CD14-positive monocyte (primary cell): ENCODE measurements at places on chromosomes 5 and 9. TPM values are rescaled to one million over a fixed set of nuclear protein-coding genes. Genes with fewer than 3 reads are reported as not detected.

GRCh38 chr9:26308328-26308727 is 584.3 kb downstream of the CAAP1 start:
- no peak for DNase-seq

DNA sequence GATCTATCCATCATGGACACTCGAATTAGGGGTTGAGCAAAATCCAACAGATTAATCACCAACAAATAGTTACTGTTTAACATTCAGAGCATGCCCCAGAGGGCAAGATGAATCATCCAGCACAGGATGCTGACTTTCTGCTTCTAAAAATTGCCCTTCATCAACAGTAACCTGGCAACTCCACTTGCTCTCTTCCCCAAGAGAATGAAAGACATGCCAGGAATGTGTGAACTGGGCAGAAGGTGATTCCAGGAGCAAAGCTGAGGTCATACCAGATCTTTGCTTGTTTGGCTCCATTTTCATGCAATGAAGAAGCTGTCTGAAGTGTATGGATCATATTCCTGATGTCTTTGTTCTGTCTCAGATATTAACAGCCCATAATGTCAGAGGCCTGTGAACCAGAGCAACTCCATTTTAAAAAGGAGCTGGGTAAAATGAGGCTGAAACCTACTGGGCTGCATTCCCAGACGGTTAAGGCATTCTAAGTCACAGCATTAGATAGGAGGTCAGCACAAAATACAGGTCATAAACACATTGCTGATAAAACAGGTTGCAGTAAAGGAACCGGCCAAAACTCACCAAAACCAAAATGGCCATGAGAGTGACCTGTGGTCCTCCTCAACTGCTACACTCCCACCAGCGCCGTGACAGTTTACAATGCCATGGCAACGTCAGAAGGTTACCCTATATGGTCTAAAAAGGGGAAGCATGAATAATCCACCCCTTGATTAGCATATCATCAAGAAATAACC is 2.5 kb upstream of the ZNF367 start:
- peak; percentile 74 for DNase-seq

- DNase-seq = no peak
These were observed 161.5 kb upstream of the TRIM32 start for GRCh38 chr9:116525611-116526010.

Gene MTX3
- 0.68 TPM for polyA plus RNA-seq

Gene MRPL50
- polyA plus RNA-seq = 0.71 and 1.9 TPM in 2 replicates

DNA sequence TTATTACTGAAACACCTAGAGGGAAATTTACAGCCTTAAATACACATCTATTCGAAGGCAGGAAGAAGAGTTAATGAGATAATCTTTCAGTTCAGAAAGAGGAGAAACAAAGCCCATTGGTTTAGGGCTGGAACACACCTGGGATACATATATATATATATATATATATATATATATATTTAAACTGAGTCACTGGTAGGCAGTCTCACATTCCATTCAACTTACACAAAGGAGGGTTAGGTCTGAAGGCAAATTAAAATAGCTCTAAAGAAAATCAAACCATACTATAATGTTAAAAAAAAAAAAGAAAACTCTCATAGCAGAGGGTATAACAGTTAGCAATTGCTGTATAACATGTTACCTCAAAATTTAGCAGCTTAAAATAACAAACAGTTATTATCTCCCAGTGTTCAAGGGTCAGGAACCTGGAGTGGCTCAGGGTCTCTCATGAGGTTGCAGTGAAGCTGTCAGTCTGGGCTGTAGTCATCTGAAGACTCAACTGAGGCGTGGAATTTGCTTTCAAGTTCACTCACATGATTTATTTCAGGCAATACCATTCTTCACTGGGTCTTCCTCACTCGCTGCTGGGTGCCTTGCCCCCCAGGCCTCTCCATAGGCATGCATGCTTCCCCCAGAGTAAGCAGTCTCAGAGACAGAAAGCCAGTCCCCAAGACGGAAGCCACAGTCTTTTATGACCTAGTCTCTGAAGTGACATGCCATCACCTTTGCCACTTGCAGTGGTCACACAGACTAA is 332.8 kb downstream of the NSG2 start:
- no peak for DNase-seq

GRCh38 chr9:71746023-71746757 is 22.1 kb downstream of the CEMIP2 start:
- no peak for DNase-seq
